Muscle of leg (tissue), 16 donors: ENCODE measurements at places on chromosomes 16 and 17. TPM values are rescaled to one million over a fixed set of nuclear protein-coding genes. Genes with fewer than 3 reads are reported as not detected.
A peak's percentile ranks its signal among the peaks of the same experiment; 100 is the strongest.

The DPEP3 gene
- not detected for polyA plus RNA-seq

- DNase-seq, result peak; percentile 99
Measured at GRCh38 chr17:39144416-39144840, 7.0 kb downstream of the PLXDC1 start.

GRCh38 chr17:54948380-54948779 lies 20.1 kb downstream of the COX11 start:
- no peak for DNase-seq

DNA sequence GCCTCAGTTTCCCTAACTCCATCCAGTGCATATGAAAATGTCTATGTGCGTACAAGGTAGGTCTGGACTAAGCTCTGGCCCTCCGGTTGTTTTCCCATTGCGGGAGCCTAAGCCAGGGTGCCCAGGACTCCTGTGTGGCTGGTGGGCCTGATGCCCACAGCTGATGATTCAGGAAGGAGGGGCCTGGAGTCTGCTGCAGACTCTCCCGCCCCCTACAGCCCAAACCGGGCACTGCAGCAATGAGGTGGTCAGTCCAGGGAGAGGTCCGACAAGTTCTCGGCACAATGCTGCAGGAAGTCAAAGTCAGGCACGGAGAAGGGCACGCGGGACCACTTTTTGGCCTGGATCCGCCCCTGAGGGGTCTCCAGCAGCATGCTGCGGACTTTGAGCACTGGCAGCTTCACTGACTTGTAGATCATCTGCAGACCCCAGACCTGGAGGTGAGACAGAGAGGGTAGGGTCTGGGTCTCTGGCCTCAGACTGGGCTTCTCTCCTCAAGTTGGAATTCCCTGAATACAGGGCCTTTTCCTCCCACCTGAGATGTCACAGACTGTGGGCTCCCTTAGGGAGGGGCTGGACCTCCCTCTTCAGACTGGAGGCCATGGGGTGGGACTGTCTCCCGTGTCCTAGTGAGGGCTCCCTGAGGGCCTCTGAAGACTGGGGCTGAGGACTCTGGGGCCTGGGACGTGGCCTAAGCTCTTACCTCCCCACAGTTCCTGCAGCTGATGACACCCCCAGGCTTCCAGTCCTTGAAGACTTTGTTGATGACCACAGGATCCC lies 3.4 kb upstream of the ZNF385C start:
- peak; percentile 58 for DNase-seq

The TMED6 gene
- polyA plus RNA-seq, result 1.0 TPM
